Brain pericyte (primary cell): ENCODE measurements at places on chromosomes 11 and 22.

DNA sequence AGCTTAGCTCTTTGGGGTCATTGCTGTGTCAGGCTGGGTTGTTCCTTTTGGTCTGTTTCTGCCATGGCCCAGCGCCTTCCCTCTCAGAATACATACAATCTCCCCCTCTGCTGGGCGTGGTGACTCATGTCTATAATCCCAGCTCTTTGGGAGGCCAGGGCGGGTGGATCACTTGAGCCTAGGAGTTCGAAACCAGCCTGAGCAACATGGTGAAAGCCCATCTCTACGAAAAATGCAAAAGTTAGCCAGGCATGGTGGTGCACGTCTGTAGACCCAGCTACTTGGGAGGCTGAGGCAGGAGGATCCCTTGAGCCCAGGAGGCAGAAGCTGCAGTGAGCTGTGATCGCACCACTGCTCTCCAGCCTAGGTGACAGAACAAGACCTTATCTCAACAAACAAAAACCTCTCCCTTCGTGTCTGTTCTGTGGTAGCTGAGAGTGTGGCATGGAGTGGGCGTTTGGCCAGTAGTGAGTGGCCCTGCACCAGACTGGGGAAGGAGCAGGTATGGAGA, 46.7 kb upstream of the RAB1B start:
- no peak for DNase-seq

GRCh38 chr22:27541836-27542235, 259.7 kb downstream of the MN1 start:
- DNase-seq, result no peak

DNA sequence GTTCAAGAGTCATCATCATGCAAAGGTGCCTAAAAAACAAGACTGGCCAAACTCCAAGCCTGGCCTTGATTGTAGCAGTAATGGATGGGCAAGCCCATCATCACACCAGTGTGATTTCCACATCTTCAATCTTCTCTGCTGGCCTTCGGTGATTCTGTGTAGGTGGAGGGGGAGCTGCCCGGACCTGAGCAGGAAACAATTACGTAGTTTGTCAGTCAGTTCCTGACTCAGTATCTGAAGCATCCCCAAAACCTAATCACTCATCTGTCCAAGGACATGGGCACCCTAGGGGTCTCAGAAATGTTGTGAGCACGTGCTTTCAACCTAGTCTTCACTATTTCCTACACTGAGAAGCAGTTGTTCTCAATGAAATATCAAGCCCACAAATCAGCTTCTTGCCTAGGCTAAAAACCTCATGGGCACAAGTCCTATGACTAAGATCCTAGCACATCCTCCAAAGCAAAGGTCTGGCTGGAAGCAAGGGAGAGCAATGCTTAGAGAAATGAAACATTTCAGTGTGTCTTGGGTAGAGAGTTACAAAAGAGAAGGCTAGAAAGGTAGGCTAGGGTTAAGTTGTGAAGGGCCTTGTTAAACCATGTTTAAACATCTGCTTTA, 24.6 kb downstream of the ATG16L2 start:
- DNase-seq, result no peak

GRCh38 chr22:29786031-29786430, 18.9 kb downstream of the UQCR10 start:
- DNase-seq, result no peak

DNA sequence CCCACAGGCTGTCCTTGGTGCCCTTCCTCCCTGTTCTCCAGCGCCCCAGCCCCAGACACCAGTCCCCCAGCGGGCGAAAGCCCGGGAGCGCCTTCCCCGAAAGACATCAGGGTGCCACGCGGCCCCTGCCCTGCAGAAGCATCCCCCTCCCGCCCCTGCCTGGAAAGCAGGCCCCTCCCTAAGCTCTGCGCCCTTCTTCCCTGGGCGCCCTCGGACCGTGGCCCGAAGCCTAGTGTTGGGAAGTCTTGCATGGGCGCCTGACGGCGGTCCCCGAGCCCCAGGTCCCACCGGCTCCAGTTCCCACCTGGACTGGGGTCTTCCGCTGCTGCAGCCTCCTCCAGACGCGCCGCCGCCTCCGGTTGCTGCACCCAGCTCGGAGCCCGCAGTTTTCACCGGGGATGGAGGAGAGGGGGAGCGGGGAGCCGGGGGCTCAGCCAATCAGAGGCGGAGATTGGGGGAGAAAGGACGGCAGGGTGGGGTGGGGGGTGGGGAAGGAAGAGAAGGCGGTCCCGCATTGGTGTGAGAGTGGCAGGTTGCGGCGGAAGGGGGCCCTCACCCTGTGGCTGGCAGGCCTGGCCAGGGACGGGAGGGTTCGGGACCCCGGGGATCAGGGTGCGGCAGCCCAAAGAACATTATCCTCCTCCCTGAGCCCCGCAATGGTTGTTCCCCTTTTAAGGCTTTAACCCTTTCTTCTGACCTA, at the start of gene THY1:
TSS of gene THY1 (minus strand) at position 364 of the 700 bp plus-strand sequence. CDS start 2,267 bp downstream, outside the sequence.
- DNase-seq, result no peak

DNA sequence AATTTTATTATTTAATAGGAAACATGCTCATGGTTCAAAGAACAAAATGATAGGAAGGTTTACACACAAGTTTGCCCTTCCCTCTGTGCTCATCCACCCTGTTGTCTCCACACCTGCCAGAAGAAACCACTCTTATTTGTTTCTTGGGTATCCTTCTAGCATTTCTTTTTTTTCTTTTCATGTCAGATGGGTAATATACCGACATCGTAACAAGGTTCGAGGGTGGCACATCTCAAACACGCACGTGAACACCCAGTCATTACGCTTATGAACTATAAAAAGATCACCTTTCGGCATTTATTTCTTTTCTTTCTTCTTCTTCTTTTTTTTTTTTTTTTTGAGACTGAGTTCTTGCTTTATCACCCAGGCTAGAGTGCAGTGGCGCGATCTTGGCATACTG, 70.5 kb downstream of the UBASH3B start:
- DNase-seq, result no peak

DNA sequence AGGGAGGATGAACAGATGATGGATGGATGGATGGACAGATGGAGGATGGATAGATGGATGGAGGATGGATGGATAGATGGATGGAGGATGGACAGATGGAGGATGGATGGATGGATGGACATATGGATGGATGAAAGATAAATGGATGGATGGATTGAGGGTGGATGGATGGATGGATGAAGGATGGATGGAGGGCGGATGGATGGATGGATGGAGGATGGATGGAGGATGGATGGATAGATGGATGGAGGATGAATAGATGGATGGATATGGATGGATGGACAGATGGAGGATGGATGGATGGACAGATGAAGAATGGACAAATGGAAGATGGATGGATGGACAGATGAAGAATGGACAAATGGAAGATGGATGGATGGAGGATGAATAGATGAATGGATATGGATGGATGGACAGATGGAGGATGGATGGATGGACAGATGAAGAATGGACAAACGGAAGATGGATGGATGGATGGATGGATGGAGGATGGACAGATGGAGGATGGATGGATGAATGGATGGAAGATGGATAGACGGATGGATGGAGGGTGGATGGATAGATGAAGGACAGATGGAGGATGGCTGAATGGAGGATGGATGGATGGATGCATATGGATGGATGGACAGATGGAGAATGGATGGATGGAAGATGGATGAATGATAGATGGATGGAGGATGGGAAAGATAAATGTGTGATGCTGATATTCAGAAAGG, 7.4 kb downstream of the IFITM10 start:
- DNase-seq, result no peak

GRCh38 chr22:20606041-20606783, 98.8 kb downstream of the MED15 start:
- DNase-seq, result no peak

DNA sequence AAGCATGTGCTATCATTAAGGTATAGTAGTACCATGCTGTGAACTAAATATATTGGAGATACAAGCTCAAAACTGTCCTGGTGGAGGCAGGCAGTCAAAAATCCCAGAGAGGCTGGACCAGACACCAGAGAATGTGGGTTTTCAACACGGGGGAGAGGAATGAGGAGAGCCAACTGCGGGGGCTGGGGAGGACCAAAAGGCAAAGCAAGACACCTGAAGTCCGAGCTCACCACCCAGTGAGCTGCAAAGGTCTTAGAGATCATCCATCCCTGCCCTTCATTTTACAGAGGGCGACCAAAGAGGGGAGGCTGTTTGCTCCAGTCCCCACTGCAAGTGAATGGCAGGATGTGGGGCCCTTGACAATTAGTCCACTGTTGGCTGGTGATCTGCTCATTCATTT, 10.0 kb downstream of the RIBC2 start:
- DNase-seq, result no peak
